ENCODE measurements at places on chromosomes 4 and X.
A peak's percentile ranks its signal among the peaks of the same experiment; 100 is the strongest.

DNA sequence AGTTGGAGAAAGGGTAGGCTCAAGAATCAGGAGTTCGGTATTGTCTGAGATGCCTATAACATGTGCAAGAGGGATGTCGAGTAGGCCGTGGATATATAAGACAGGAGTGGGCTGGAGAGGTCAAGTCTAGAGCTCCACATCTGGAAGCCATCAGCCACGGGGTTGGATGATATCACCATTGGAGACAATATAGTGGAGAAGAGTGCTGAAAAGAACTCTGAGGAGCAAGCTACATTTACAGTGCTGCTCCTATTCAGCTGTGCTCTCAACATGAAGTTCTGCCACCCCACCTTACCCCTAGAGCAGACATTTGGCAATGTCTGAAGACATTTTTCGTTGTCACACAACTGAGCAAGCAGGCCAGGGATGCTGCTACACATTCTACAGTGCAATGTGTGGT lies 20.9 kb upstream of the PLAC1 start:
- no peak for DNase-seq

DNA sequence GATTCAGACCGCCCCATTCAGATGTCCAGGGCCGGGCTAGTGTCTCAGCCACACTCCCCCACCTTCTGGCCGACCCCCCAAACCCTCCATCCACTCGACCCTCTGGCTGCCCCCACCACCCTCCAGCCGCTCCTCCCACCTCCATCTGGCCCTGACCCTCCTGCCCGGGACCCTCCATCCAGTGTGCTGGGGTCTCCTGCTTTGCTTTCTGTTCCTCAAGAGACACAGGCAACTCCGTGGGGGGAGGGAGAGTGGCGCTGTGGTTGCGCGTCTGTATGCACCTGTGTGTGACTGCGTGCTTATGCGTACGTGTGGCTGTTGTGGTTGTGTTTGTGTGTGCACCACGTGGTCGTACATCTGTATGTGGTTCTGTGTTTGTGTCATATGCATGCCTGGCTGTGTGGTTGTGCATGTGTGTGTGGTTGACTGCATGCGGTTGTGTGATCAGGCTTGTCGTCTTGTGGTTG lies 33.3 kb downstream of the CPLX1 start:
- no peak for DNase-seq

- no peak for DNase-seq
Observed at GRCh38 chr4:111836601-111837000, 308.7 kb upstream of the FAM241A start.

GRCh38 chrX:136209016-136209738 lies 42.0 kb downstream of the MAP7D3 start:
- peak; percentile 43 for DNase-seq

GRCh38 chr4:149136951-149137620 lies 678.6 kb downstream of the IQCM start:
- DNase-seq, result no peak

GRCh38 chr4:169024762-169025161 lies 14.7 kb upstream of the CBR4 start:
- peak; percentile 69 for DNase-seq

- no peak for DNase-seq
Observed at GRCh38 chr4:134073711-134074110, 127.9 kb downstream of the PABPC4L start.

- DNase-seq, result no peak
Observed at GRCh38 chr4:155780775-155781174, 22.0 kb downstream of the GUCY1B1 start.

- DNase-seq, result no peak
Observed at GRCh38 chr4:175253184-175253902, 335.2 kb downstream of the ADAM29 start.

- DNase-seq, result no peak
Observed at GRCh38 chr4:88759895-88760290, 62.3 kb upstream of the NAP1L5 start.

- DNase-seq, result peak; percentile 43
Observed at GRCh38 chrX:46376246-46376885, 168.9 kb downstream of the ZNF674 start.

- DNase-seq, result no peak
Observed at GRCh38 chr4:173213296-173213695, 44.7 kb downstream of the GALNT7 start.

DNA sequence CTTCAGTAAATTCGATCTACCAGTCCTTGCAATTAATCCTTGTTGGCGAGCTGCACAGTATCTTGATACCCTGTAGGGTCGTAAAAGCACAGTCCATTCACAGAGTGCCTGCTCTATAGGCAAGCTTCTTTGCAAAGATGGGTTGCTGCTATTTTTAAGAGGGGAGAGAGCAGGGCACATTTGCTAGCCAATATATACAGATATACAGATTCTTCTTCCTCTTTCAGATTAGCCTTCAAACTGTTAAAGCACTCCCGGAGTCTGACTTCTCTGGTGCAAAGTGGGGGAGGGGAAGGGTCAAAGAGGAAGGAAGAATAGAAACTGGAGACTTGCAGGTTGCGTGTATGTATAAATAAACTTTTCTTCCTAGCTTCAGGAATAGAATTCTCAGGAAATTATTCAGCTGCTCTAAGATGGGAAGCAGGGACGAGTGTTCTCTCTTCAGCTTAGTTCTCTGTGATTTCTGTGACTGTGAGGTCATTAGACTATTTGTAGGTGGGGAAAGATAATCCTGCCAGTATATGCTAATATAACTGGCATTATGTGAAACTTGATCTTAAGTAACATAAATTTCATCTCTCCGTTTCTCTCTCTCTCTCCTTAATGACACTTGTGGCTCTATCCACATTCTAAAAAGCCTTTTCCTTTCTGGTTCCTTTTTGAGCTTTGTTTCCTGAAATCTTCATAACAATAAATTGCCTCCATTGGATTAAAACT lies at the start of gene CYSLTR1:
TSS of gene CYSLTR1 (minus strand) at position 242 of the 717 bp plus-strand sequence. CDS start 53,865 bp downstream, outside the sequence.
- DNase-seq, result peak; percentile 60

- no peak for DNase-seq
Observed at GRCh38 chr4:138627096-138627495, 384.9 kb upstream of the SLC7A11 start.

DNA sequence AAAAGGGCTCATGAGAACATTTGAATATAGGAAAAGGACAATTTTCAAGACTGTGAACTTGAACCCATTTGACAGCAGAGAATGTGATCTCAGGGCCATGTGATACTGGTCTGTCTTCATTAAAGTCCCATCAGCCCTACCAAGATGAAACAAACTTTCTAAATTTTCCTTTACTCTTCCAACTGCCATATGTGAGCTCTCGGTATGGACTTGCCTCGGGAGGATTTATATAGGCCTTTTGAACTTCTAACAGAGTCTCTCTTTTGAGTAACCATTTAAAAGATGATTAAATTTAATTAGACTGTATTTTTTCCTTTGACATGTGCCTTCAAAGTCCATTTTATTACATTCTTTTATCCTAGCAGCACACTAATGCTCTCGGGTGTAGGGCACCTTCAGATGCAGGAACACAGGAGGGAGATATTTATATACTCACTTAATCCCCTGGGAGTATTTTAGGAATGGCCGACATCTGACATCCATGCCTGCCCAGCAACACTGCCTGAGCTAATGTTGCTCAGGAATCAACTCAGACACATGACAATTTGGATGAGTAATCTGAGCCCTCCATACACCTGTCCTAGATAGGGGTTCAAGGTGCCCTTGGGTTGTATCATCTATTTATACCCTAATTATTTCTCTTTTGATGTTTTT lies 155.0 kb downstream of the SLC7A11 start:
- DNase-seq, result no peak

All from suppressor macrophage (primary cell).